T-cell (primary cell): ENCODE measurements at places on chromosomes 12 and 14. TPM values are rescaled to one million over a fixed set of nuclear protein-coding genes. Genes with fewer than 3 reads are reported as not detected.

DNA sequence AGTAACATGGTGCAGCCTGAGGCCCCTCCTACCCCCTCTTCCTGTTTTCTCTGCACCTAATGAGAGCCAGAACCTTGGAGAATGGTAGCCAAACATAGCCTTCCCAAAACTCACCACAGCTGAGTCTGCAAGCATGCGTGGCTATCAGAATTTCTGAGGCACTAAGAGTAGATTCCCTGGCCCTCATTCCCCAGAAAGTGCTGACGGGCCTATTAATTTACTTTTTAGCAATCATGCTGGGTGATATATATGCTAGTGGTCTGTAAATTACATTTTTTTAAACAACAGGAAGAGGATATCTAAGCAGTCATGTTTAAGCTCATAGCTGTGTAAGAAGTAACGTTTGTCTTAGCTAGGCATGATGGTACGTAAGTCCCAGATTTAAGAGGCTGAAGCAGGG lies 30.4 kb downstream of the KANSL2 start:
- H3K4me1 ChIP-seq = no peaks in the 10 kb centered on the region
- DNase-seq = no peak
- H3K27me3 ChIP-seq = no peaks in the 10 kb centered on the region
- peaks cover 39% of the 10 kb centered on the region for H3K36me3 ChIP-seq
- H3K27ac ChIP-seq = no peak overlapping the region
- no peak overlapping the region for H3K4me3 ChIP-seq

Gene TMEM30B
- 2.1 TPM for total RNA-seq

Gene LHX5
- not detected for total RNA-seq

Gene ACOT6
- total RNA-seq = not detected

DNA sequence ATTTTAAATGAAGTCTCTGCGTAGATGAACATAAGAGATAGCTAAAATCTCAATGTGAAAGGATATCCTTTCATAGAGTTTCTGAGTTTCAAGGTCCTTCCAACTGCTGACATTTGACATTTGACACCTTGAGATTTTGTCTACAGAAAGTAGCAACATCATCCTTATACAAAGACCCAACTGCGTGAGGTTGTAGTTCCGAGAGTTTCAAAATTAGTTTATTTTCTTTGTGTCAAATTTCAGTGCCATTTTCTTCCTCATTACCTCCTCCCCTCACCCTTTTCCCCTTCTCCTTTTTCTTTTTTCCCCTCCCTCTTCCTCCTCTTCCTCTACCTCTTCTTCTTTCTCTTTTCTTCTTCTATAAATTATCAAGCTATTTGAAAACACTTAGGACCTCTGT lies 26.9 kb upstream of the BATF start:
- H3K4me1 ChIP-seq = peaks cover 24% of the 10 kb centered on the region
- H3K27ac ChIP-seq = no peak overlapping the region
- no peak overlapping the region for H3K4me3 ChIP-seq
- H3K36me3 ChIP-seq = no peaks in the 10 kb centered on the region
- H3K27me3 ChIP-seq = no peaks in the 10 kb centered on the region
- no peak for DNase-seq

Gene C12orf56
- not detected for total RNA-seq

GRCh38 chr14:85873006-85873405 lies 343.1 kb downstream of the FLRT2 start:
- H3K36me3 ChIP-seq = no peaks in the 10 kb centered on the region
- no peak for DNase-seq
- H3K4me3 ChIP-seq = no peak overlapping the region
- H3K4me1 ChIP-seq = no peaks in the 10 kb centered on the region
- no peak overlapping the region for H3K27ac ChIP-seq

Gene MTRFR
- 46.8 TPM for total RNA-seq

DNA sequence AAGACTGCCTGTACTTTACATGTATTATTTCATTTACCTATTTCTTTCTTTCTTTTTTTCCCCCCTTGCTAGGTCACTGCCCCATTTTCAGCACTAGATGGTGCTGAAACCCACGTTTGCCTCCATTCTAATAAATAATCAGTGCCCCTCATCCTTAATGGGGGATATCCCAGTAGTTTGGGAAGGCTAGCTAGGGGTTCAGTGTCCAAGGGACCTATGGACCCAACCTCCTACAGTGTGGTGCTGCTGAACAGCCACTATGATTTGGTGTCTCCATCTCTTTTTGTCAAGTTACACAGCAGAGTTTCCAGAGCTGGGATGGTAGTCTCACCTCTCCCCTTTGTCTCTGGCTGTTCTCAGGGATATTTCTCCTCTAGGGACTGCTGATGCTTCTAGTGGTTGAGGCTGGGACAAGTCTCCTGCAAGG lies 6.5 kb upstream of the HCFC2 start:
- no peak overlapping the region for H3K4me3 ChIP-seq
- DNase-seq = no peak
- no peaks in the 10 kb centered on the region for H3K36me3 ChIP-seq

GRCh38 chr12:85266356-85266755 lies 13.7 kb upstream of the ALX1 start:
- no peaks in the 10 kb centered on the region for H3K36me3 ChIP-seq
- H3K27ac ChIP-seq = no peak overlapping the region
- no peaks in the 10 kb centered on the region for H3K4me1 ChIP-seq
- DNase-seq = no peak
- H3K27me3 ChIP-seq = no peaks in the 10 kb centered on the region

DNA sequence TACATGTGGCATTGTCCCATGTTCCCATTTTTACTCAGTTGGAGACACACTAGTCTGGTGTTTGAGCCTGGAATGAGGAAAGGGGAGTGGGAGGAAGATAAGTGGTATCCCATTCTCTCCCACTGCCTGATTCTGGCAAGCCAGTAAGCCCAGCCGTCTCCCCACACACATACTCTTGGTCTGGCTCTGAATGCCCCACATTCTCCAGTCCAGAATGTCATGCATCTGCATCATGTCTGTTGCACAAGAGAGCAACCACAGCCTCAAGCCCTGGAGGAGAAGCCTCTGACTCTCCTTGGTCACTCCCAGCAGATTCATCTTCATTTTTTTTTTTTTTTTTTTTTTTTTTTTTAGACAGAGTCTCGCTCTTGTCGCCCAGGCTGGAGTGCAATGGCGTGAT lies 48.0 kb downstream of the DRAM1 start:
- H3K4me1 ChIP-seq = no peaks in the 10 kb centered on the region
- no peak for DNase-seq
- no peaks in the 10 kb centered on the region for H3K27me3 ChIP-seq

Gene SNX6
- 63.8 TPM for total RNA-seq

- H3K4me1 ChIP-seq = peaks cover 55% of the 10 kb centered on the region
- DNase-seq = peak; percentile 61
- no peaks in the 10 kb centered on the region for H3K36me3 ChIP-seq
- peak overlapping the region; percentile 92 for H3K27ac ChIP-seq
Observed at GRCh38 chr14:68283378-68284123, 464.0 kb downstream of the RAD51B start.

DNA sequence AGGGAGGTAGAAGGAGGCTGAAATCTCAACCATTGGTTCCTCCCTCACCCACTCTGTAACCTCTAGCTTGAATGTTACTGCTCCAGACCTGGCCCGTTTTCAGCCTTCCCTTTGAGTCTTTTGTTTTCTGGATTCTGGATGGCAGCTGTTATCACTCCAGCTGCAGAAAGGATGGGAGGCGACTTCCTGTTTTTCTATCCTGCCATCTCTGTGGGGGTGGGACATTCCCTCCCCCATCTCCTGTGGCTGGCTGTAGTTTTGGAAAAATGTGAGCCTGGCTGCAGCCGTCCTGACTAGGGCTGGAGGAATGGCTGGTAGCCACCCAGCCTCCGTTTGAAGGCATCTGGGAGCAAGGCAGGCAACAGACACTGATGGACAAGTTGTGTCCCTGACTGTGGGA lies 2.9 kb upstream of the PPFIBP1 start:
- H3K27me3 ChIP-seq = peaks cover 6% of the 10 kb centered on the region
- no peak for DNase-seq
- peaks cover 18% of the 10 kb centered on the region for H3K4me1 ChIP-seq
- H3K27ac ChIP-seq = no peak overlapping the region
- H3K4me3 ChIP-seq = no peak overlapping the region

Gene OR6C76
- total RNA-seq = not detected

DNA sequence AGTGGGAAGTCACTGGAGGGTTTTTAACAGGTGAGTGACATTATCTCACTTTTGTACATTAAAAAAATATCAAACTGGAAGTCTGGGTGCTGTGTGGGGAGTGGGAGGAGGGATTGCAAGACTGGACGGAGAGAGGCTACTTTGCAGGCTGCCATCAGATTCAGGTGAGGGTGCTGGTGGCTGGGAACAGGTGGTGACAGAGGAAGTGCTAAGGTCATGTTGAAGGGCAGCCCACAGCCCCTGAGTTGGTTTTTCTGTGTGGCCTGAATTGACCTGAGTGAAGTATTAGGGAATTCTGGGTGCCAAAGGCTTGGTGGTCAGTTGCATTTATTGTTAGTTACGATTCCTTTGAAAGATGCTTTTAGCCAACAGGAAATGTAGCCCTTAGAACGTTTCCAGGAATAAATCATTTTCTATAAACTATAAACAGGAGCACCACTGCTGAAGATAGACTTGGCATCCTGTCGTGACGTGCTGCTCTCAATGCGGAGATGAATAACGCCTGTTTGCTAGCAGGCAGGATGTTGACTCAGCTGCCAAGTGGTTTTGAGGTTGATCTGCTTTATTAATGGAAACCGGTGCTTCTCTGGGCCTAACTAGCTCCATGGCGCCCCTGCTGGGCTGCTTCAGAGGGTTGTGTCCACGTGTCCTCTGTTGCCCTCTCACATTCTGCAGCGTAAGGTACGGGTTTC lies 707.5 kb upstream of the TMEM132C start:
- H3K36me3 ChIP-seq = no peaks in the 10 kb centered on the region
- H3K27ac ChIP-seq = no peak overlapping the region
- no peaks in the 10 kb centered on the region for H3K4me1 ChIP-seq
- peak; percentile 12 for DNase-seq

- H3K36me3 ChIP-seq = no peaks in the 10 kb centered on the region
- H3K27ac ChIP-seq = no peak overlapping the region
- no peaks in the 10 kb centered on the region for H3K27me3 ChIP-seq
- no peak overlapping the region for H3K4me3 ChIP-seq
- no peak for DNase-seq
Observed at GRCh38 chr14:55745906-55746305, 165.9 kb downstream of the KTN1 start.

DNA sequence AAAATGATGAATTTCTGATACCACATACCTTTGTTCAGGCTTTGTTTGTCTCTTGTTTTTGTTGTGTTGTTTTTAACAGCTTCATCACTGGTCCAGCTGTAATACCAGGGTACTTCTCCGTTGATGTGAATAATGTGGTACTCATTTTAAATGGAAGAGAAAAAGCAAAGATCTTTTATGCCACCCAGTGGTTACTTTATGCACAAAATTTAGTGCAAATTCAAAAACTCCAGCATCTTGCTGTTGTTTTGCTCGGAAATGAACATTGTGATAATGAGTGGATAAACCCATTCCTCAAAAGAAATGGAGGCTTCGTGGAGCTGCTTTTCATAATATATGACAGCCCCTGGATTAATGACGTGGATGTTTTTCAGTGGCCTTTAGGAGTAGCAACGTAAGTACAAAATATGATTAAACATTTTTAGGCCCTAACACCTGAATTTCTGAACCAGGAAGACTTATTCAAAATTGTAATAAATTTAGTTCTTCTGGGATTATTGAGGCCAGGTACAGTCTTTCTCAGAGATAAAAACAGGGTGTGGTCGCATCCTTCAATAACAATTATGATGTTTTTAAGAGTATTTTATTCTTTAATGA lies 22.4 kb downstream of the RXYLT1 start:
- peaks cover 7% of the 10 kb centered on the region for H3K36me3 ChIP-seq
- no peak for DNase-seq
- H3K4me3 ChIP-seq = no peak overlapping the region
- no peaks in the 10 kb centered on the region for H3K27me3 ChIP-seq

DNA sequence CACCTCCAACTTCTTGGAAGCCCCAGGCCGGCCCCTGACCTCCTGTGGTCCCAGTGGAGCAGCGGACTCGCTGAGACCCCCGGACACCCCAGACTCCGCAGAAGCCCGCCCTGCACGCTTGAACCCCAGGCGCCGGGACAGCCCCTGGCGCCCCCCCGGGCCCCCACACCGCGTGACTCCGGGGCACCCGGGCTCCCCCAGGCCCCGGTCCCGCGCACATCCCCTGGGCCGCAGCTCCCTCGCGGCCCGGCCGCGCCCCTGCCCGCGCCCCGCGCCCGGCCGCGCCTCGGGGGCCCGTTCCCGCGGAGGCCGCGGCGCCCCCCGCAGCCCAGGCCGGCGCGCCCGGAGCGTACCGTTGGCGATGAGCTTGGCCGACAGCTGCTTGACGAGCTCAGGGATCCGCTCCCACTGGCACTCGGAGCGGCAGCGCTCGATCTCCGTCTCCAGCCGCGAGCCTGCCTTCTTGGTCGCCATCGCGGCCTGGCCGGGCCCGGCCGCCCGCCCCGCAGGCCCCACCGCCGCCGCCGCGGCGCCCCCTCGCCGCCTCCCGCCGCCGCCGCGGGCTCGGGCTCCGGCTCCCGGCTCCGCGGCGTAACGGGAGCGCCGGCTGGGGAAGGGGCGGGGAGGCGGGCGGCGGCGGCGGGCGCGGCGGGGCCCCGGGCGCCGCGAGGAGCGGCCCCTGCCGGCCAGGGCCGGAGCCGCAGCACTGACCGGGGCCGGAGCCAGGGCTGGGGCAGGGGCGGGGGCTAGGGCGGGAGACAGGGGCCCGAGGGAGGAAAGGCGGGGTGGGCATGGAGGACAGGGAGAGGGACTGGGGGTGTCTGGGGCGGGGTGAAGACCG lies at the start of gene TTC7B:
TTC7B (minus strand) TSS at position 609 of the 841 bp plus-strand sequence; CDS start at position 474, 135 bp downstream.
- no peaks in the 10 kb centered on the region for H3K27me3 ChIP-seq
- peak within 1 kb of the TSS; percentile 30 for H3K4me3 ChIP-seq
- DNase-seq = peak; percentile 26
- H3K36me3 ChIP-seq = no peaks in the 10 kb centered on the region
- H3K4me1 ChIP-seq = peaks cover 18% of the 10 kb centered on the region
- H3K27ac ChIP-seq = no peak within 1 kb of the TSS

DNA sequence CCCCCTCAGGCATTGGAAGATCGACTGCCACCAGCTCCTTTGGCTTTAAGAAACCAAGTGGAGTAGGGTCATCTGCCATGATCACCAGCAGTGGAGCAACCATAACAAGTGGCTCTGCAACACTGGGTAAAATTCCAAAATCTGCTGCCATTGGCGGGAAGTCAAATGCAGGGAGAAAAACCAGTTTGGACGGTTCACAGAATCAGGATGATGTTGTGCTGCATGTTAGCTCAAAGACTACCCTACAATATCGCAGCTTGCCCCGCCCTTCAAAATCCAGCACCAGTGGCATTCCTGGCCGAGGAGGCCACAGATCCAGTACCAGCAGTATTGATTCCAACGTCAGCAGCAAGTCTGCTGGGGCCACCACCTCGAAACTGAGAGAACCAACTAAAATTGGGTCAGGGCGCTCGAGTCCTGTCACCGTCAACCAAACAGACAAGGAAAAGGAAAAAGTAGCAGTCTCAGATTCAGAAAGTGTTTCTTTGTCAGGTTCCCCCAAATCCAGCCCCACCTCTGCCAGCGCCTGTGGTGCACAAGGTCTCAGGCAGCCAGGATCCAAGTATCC lies 288.7 kb downstream of the NAV3 start:
- H3K27ac ChIP-seq = no peak overlapping the region
- no peak for DNase-seq
- no peak overlapping the region for H3K4me3 ChIP-seq
- no peaks in the 10 kb centered on the region for H3K36me3 ChIP-seq
- H3K27me3 ChIP-seq = no peaks in the 10 kb centered on the region
- H3K4me1 ChIP-seq = no peaks in the 10 kb centered on the region
